ENCODE measurements at places on chromosomes 13 and 19.

DNA sequence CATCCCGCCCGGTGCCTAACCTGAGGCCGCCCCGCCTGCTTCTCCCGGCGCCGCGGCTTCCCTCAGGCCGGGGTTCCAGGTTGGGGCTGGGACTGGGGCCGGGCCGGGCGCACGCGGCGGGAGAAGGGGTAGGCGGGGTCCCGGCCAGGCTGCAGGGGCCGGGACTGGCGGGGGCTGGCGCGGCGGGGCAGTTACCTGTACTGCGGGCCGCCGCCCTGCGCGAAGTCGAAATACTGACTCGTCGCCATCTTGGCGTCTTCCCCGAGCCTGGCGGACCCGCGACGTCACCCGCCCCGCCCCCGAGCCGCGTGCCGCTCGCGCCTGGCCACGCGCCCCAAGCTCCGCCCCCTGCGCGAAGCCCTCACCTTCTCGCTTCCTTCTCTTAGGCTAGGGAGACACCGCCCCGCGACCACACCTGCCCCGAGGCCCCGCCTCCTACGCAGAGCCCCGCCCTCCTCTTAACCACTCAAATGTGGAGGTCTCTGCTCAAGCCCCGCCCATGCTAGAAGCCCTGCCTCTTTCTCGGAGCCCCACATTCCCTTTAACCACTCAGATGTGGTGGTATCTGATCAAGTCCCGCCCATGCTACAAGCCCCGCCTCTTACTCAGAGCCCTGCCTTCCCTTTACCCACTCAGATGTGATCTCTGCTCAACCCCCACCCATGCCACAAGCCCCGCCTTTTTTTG, at the start of gene ZFR2:
Gene ZFR2, minus strand, starts transcription at position 269 of the 687 bp plus-strand sequence. Its CDS starts 21 bp downstream, at position 248.
- DNase-seq, result no peak

DNA sequence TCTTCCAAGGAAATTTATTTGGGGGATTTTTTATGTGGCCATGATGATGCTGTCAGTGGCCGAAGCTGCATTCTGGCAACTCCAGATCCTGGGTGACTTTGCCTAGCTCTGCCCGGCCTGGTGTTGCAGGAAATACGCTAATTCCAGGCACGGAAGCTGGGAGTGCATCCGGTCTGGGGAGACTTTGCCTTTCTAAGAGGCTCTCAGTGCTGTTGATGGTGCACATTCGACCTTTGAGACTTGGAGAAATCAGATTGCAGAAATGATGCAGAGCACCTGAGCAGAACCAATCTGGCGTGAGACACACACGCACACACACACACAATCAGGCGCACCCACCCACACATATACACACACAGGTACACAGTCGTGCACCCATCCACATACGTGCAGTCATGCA, 5.9 kb upstream of the TMEM255B start:
- no peak for DNase-seq

DNA sequence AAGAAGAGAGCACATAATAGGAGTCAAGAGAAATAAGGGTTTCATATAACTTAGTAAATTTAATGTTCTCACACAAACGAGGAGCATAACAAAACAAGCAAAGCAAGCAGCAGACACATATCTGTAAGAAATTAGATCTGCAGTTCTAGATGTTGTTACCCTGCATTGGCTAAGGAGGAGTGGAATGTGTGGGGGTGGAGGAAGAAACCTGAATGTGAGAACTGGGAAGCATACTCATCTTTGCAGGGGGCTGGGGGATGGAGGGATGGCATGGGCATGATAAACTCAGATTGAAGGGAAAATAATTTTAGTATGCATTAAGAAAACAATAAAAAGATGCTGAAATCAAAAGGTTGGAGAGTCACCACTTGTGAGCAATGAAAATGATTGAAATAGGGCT, 255.0 kb downstream of the LIG4 start:
- DNase-seq, result no peak

DNA sequence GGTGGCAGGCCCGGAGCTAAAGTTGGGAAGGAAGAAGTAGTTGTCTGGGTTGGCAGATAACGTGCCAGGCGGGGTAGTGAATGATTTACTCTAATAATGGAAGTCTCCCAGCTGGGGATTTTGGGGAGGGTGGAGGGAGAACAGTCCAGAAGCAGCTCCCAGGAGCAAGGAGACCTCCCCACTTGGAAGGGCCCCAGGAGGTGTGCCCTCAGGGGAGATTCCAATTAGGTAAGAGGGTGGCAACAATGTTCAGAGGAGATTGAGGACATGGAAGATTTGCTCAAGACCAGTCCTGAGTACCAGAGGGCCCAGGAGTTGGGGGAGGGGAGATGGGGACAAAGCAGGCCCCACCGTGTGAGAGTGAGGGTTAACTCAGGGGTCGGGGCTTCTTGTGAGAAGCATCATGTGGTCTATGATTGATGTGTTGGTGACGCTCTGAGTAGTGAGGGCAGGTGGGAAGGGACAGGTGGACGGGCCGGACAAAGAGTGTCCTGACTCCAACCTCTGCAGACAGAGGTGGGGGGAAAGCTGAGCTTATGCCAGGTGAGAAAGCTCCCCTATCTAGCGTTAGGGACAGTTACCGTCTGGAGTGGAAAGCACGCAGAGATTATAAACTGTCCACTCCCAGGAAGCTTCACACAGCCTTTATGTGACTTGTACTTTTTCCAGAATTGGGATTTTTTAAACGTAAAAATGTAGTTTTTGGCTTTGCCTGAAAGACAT, 3.5 kb downstream of the SPINT2 start:
- DNase-seq, result no peak

DNA sequence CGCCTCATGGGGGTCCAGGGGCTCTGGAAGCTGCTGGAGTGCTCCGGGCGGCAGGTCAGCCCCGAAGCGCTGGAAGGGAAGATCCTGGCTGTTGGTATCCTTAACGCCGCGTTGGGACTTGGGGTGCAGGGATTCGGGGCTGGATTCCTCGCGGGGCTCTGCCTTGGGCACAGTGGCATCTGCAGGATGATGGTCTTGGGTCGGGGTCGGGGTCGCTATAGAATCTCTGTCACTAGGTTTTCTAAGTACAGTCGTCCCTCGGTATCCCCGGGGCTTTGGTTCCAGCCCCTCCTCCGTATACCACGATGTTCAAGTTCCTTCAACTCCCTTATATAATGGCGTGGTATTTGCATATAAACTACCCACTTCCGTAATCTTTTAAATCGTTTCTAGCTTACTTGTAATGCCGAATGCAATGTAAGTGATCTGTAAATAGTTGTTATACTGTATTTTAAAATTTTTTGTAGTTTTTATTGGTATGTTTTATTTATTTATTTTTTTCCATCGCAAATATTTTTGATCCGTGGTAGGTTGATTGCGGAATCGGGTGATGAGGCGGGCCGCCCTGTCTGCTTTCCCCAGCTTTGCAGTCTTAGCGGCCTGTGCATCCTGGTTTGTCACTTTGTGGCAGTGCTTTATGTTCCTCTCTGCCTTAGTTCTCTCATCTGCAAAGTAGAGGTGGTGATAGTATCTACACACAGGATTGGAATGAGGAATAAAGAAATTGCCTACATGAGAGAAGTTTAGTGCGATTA, 606 bp downstream of the ERCC5 start:
- DNase-seq, result peak; percentile 30
